ENCODE measurements at places on chromosomes 1 and 21. TPM values are rescaled to one million over a fixed set of nuclear protein-coding genes. Genes with fewer than 3 reads are reported as not detected.

KRTAP12-2 gene
- total RNA-seq, result not detected

AADACL3 gene
- total RNA-seq, result not detected

WDR64 gene
- not detected for total RNA-seq

OR10J1 gene
- total RNA-seq, result not detected

PARS2 gene
- total RNA-seq, result 3.0 TPM

CLEC20A gene
- not detected for total RNA-seq

ECM1 gene
- total RNA-seq, result 133 TPM

S100A9 gene
- total RNA-seq, result not detected

DCLRE1B gene
- 6.9 TPM for total RNA-seq

SYTL1 gene
- total RNA-seq, result not detected

WNT9A gene
- total RNA-seq, result 2.1 TPM

S100A7 gene
- not detected for total RNA-seq

IRF6 gene
- 1.6 TPM for total RNA-seq

AKR7A3 gene
- total RNA-seq, result 0.51 TPM

PCP4 gene
- not detected for total RNA-seq

PSRC1 gene
- total RNA-seq, result 20.5 TPM

MKNK1 gene
- 8.9 TPM for total RNA-seq

CDCA8 gene
- total RNA-seq, result 4.4 TPM

LRRIQ3 gene
- not detected for total RNA-seq

All from GM23248 (cell line).